Activated CD4-positive, alpha-beta T cell treated with anti-CD3 and anti-CD28 coated beads, Interleukin-2, amount 10 ng/mL, durations not matched to agents 7 days and 5 days (primary cell): ENCODE measurements at places on chromosomes 7 and 10. TPM values are rescaled to one million over a fixed set of nuclear protein-coding genes. Genes with fewer than 3 reads are reported as not detected.

GRCh38 chr10:91140995-91141549, 79.4 kb upstream of the PCGF5 start:
- no peak for DNase-seq

DNA sequence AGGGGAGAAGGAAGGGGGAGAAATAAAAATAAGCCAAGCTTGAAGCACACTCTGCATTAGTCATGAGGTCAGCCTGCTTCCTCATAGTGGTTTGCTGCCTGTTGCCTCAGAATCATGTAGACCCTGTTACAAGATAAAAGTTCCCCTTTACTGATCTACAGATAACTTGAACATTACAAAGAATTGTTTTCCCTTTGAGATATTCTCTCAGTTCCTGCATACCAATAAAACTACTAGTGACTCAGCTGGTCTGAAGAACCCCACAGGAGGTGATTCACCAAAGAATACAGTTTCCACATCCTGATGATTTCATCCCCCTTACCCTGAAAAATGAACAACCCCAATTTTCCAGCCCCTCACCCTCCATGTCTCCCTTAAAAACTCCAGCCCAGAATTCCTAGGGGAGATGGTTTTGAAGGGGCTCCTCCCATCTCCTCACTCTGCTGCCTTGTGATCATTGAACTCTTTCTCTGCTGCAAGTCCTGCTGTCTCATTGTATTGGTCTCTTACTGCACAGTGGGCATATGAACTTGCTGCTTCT, 31.5 kb upstream of the NRP1 start:
- DNase-seq: no peak

- no peak for DNase-seq
Observed at GRCh38 chr10:124710266-124710881, 33.8 kb downstream of the FAM53B start.

DNA sequence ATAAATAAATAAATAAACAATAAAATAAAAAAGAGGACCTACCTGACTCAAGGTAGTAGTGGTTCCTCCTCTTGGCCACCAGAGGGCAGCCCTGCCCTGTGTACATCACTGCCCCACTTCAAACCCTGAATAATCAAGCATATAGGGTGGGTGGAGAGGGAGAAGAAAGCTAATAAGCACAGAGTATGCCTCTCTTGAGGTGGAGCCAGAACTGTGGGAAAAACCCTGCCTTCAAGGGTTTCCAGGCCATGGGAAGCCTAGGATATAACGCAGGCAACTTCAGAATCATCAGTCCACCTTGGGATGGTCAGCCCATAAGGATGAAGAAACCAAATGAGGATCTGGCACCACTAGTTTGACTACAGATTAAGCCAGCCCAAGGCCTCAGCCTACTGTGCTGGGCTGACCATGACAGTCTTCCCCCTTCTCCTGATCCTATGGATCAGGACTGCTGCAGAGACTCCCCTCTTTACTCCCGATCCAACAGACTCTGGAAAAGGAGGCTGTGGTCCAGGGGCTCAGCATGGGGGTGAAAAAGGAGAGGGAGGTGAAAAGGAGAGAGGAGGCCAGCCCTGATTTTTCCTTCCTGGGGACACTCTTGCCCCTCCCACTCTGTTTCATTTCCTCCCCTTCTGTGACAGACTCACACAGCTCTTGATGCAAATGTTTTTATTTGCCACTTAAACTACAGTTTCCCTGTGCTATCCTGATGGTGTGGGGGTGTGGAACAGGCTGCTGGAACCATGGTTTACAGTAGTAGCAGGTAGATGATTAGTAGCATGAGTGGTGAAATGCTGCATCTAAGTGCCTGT, 10.1 kb downstream of the AVPI1 start:
- peak; percentile 50 for DNase-seq

GRCh38 chr7:37770838-37771237, 77.6 kb upstream of the NME8 start:
- DNase-seq: no peak

- DNase-seq: no peak
Observed at GRCh38 chr10:44725404-44725803, 185.7 kb upstream of the TMEM72 start.

- DNase-seq: no peak
Observed at GRCh38 chr10:125756853-125757487, 18.7 kb downstream of the MMP21 start.

GRCh38 chr10:122715576-122715975, 15.9 kb upstream of the C10orf120 start:
- DNase-seq: no peak

DNA sequence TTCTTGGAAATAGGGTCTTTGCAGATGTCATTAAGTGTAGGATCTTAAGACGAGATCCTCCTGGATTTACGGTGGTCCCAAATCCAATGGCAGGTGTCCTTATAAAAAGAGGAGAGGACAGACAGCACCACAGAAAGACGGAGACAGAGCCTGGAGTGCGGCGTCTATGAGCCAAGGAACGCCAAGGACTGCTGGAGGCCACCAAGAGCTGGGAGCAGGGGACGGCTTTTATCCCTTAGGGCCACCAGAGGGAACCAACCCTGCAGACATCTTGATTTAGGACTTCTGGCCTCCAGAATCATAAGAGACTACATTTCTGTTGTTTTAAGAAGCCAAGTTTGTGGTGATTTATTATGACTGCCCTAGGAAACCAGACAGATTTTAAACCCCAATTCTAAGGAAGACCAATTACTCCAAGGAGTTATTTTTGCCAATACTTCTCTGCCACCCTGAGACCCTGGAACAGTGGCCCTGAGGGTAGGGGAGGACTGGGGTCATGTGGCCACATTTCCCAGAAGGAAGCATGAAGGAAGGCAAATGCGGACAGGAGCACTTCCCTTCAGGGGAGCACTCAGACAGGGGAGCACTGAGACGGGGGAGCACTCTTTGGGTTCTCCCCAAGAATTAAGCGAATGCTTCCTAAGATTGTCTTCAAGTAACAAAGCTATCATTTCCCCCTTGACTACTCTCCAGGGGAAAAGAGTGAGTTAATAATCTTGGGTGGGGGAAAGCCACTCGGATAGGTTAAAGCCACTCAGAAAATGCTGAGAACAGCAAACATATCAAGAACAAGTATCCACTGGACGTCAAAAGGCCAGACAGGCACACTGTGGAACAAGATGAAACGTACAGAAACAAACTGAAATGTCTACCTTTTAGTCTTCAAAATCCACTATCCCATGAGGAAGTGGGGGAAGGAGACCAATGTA, 67.5 kb downstream of the CHST15 start:
- no peak for DNase-seq

- DNase-seq: no peak
Observed at GRCh38 chr10:45064998-45065397, 64.3 kb downstream of the ZNF22 start.

DNA sequence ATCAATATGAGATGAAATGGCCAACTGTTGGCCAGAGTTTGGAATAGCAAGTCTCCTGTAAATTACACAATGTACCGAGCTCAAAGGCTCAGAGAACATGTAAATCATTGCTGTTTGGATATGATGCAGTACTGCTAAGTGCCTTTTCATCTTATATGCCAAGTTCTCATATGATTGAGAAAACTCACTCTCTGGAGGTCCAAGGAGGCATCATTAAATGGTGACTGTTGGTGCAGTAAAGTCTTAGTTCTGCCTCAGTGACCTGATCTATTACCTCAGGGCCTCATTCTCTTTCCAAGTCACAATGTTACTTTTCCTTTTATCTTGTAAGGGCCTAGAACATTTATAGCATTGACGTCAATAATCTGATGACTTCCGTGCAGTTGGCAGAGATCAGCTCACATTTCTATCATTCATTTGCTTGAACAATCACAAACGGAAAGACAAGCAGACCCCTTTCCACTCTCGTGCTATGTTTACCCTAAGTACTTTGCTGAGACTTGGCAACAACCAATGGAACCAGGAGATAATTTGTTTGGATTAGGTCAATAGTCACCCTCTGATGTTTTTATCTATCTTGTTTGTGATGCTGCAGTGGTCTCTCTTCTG, 32.6 kb upstream of the PDK4 start:
- no peak for DNase-seq

DNA sequence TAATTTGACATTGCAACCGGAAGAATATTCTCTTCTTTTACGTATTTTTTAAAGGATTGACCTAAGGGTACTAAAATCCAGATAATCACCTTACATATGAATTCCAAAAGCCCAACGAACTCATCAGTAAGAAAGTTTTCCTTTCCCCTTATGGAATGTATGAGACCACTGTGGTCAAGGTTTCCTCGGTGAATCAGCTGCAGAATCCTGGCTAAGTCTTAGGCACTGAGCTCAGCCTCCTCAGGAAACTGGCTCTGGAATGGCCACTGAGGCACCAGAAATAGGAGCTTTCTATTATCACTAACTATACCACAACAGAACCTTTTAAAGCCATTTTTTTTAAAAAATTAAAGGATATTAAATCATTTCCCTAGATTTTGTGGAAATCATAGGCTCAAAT, 21.0 kb downstream of the SVIL start:
- DNase-seq: no peak

GRCh38 chr7:130351791-130352090, 7.1 kb downstream of the CPA5 start:
- no peak for DNase-seq

DNA sequence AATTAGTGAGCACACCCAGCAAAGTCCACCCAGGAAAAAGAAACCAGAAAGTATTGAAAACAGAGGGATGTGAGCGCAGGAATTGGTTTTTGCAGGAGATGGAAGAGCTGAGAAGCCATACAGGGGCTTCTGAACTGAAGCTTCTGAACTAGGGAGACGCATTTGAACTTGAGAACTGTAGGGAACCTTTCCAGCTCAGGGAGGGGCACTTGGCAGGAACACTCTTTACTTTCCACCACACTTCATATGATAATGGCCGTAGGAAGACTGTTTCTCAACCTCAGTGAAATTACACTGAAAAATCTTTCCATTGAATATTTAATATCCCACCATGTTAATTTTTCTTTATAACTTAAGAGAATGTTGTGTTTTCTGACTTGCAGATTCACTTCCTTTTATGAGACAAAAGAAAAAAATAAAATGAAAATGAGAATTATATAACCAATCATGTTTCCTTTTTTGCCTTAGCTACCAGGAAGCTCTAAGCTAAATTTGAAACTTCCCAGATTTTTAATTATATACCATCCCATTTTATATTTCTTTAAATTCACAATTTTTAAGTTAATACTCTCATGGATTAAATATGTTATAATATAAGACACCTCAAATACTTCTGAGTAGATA, 98.3 kb upstream of the TCF7L2 start:
- no peak for DNase-seq

- peak; percentile 81 for DNase-seq
Observed at GRCh38 chr7:38232502-38233366, 40.7 kb downstream of the TARP start.

GRCh38 chr10:106038246-106038645, 1126.3 kb downstream of the SORCS1 start:
- no peak for DNase-seq

DNA sequence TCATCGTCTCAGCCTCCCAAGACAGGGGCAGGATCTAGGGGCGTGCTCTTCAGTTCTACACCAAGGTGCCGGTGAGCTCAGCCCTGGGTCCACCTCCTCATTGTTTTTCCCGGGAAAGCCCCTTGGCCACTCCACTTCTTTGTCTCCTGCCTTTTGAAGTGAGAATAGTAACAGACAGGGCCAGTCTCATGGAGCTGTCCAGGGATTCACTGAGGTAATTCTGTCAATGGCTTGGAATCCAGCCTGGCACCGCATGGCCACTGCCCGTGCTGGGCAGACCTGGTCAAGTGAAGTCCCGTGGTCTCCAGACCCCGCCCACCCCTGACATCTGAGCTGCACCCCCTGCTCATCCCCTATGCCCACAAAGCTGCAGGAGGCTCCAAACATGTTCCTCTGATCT, 138.9 kb downstream of the TNS3 start:
- DNase-seq: no peak

- no peak for DNase-seq
Observed at GRCh38 chr7:23971031-23971430, 261.0 kb downstream of the STK31 start.

GRCh38 chr10:66378117-66378876, 547.5 kb upstream of the LRRTM3 start:
- no peak for DNase-seq

DNA sequence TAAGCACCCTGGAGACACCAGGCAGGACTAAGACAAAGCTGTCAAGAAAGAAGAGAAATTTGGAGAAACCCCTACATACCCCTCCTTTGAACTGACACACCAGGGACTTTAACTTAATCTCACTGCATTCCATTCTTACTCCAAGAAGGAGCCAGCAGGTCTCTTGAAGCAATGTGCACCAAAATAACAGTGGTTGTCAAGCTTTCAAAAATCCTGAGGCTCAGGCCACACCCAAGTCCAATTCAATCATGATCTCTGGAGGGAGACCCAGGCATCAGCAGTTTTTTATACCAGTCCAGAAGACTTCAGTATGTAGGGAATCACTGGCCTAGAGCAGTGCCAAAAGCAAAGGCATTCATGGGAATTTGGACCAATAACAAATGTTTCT, 6.8 kb downstream of the SLC25A13 start:
- DNase-seq: no peak

- DNase-seq: no peak
Observed at GRCh38 chr10:124385627-124386185, 33.0 kb downstream of the OAT start.

DNA sequence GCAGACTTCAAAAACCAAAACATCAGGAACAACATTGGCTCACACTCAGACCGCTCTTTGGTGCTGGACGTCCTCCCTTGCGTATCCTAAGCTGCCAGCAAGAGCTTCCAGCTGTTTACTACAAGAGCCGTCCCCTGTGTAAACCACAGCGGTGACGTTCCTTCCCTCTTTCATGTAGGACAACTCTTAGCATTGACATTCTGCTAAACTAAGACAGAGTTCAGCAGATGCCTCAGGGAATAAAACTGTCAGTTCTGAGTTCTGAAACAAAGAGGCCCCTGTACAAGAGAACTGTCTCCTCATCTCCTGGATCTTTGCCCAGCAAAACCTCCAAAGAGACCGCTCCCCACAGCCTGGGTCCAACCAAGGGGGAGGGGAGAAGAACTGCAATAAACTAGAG, 57.8 kb upstream of the OPALIN start:
- no peak for DNase-seq

GRCh38 chr7:128434413-128435326, 21.0 kb upstream of the HILPDA start:
- no peak for DNase-seq

- no peak for DNase-seq
Observed at GRCh38 chr10:24150853-24151252, 58.1 kb upstream of the KIAA1217 start.

Gene ADCY1
- total RNA-seq: 0.99 TPM

Gene CYP3A7
- not detected for total RNA-seq

Gene GJD4
- not detected for total RNA-seq

Gene MRLN
- not detected for total RNA-seq

Gene DNAAF5
- 21.0 TPM for total RNA-seq

Gene MICALL2
- 2.1 TPM for total RNA-seq

Gene ELMO1
- 142 TPM for total RNA-seq

Gene ABCB1
- total RNA-seq: 2.7 TPM

Gene NXPH1
- total RNA-seq: not detected

Gene AKR1C8
- 0.27 TPM for total RNA-seq

Gene MYO1G
- 457 TPM for total RNA-seq

Gene ATRNL1
- total RNA-seq: 0.12 TPM

Gene GPAM
- 7.5 TPM for total RNA-seq

Gene GIMAP7
- total RNA-seq: 239 TPM
